Left colon (tissue), 2 donors: ENCODE measurements at places on chromosomes 3 and 15. TPM values are rescaled to one million over a fixed set of nuclear protein-coding genes. Genes with fewer than 3 reads are reported as not detected.

Gene IL5RA
- total RNA-seq = 0.15 TPM

Gene SLC22A14
- not detected for total RNA-seq

Gene SLCO2A1
- total RNA-seq = 57.7 TPM

Gene CACNA1D
- 19.3 TPM for total RNA-seq

Gene SAMD7
- not detected for total RNA-seq

Gene OR4F6
- not detected for total RNA-seq

Gene PARP14
- 49.7 TPM for total RNA-seq

Gene UBAP1L
- 3.2 TPM for total RNA-seq

Gene RFTN1
- total RNA-seq = 10.0 TPM

Gene ILDR1
- 27.6 TPM for total RNA-seq

Gene RPN1
- 167 TPM for total RNA-seq

Gene VWA5B2
- 3.3 TPM for total RNA-seq

Gene CHRM5
- not detected for total RNA-seq

Gene P2RY14
- total RNA-seq = 2.0 TPM

Gene AHSG
- total RNA-seq = not detected

Gene SCG5
- total RNA-seq = 4.9 TPM

Gene SMC4
- total RNA-seq = 35.5 TPM

Gene GOLIM4
- 97.6 TPM for total RNA-seq

Gene GHSR
- total RNA-seq = not detected

Gene SKOR1
- 0.47 TPM for total RNA-seq

Gene GP5
- total RNA-seq = not detected

Gene SUCNR1
- 0.47 TPM for total RNA-seq

Gene SH2D7
- 0.89 TPM for total RNA-seq

Gene ABCF3
- total RNA-seq = 69.2 TPM

Gene LRRC15
- 0.59 TPM for total RNA-seq

Gene TAGLN3
- total RNA-seq = 0.37 TPM

Gene POPDC2
- 1.1 TPM for total RNA-seq

Gene TGM5
- total RNA-seq = not detected

Gene THAP10
- total RNA-seq = 1.4 TPM

Gene ST6GAL1
- total RNA-seq = 62.6 TPM

Gene GPR149
- total RNA-seq = not detected

Gene ANKUB1
- not detected for total RNA-seq
